ENCODE measurements at places on chromosomes 6 and 20.

DNA sequence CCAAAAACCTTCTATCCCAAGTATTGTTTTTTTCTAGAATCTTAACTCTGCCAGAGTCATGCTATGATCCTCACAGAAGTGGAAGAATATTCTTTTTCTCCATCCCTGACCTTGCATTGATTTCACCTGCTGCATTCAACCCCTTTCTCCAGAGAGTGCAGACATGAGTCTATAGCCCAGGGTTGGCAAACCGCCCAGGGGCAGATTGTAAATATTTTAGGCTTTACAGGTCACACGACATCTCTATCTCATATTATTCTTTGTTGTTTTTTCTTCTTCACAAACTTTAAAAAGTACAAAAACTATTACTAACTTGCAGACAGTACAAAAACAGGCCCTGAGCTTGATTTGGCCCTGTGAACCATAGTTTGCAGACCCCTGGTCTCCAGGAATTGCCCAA, 112.1 kb upstream of the ASF1A start:
- DNase-seq: no peak

- no peak for DNase-seq
These were observed 116.6 kb downstream of the QRSL1 start for GRCh38 chr6:106745824-106746582.

DNA sequence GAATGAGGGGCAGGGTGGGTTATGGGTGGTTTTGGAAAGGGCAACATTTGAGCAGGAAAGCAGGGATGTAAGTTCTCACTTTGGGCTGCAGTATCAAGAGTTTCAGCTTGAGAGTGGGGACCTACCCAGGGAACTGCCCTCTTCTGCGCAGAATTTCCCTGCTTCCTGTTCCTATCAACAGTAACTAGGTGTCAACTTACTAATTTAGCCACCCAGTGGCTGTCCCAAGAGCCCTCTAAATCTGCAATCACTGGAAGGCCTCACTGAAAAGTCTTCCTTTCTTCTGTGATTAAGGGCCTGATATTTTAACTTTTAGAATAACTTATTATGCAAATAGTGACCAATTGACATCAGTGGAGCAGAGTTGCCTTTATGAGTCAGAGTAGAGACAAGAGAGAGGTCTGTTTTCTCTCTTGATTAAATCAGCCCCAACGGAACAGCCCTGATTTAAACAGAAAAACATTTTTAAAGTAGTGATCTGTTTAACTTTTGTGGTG, 118.2 kb upstream of the RIPOR2 start:
- peak; percentile 43 for DNase-seq

DNA sequence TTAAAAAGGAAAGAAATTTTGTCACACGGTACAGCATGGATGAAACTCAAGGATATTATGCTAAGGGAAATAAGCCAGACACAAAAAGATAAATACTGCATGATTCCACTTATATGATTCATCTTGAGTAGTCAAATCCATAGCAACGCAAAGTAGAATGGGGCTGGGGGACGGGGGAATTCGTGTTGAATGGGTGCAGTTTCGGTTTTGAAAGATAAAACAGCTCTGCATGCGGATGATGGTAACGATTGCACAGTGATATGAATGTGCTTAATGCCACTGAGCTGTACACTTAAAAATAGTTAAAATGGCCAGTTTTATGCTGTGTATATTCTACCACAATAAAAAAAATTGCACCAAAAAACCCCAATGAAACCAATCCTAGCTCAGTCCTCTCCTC, 52.9 kb upstream of the SIRPA start:
- DNase-seq: no peak

GRCh38 chr6:79640146-79641111, 9.3 kb downstream of the SH3BGRL2 start:
- DNase-seq: no peak

DNA sequence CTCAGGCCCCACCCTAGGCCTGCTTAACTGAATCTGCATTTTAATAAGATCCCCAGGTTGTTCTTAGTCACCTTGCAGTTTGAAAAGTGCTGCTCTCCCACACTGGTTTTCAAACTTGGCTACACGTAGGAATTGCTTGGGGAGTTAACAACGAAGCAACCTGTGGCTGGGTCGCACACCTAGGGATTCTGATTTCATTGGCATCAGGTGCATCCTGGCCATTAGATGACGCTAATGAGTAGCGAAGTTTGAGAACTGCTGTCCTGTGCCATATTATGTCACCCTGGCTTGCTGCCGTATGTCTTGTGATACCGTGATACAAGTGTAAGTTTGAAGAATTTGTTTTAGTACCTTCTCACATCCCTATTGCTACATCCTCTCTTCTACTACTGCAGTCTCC, 28.2 kb upstream of the FUCA2 start:
- DNase-seq: no peak

DNA sequence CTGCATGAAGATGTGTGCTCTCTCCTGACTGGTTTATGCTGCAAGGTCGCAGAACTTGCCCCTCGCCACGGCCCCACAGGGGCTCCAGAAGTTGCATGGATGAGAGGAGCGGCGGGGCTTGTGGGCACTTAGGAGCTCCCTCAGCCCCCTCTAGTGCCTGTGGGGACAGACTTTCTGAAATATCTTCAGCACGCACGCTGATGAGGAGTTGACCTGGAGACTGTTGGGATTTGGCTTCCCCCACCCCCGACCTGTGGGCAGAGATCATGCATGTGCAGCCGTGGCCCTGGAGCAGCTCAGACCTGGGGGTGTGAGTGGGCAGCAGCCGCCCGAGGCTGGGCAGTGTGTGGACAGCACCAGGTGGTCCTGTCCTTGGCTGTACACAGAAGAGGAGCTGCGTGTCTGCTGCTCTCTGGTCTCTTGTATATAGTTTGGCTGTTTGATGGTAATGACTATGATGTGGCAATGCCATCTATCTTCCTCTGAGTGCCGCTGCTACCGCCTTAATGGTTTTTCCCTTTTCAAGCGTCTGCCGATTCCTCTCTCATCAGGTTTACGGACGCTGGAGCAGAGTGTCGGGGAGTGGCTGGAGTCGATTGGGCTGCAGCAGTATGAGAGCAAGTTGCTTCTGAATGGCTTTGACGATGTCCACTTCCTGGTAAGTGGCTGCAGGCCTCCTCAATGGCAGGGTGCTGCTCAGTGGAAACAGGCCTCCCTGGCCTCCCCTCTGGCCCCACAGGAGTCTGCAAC, 81.4 kb downstream of the TCP11 start:
- DNase-seq: no peak

DNA sequence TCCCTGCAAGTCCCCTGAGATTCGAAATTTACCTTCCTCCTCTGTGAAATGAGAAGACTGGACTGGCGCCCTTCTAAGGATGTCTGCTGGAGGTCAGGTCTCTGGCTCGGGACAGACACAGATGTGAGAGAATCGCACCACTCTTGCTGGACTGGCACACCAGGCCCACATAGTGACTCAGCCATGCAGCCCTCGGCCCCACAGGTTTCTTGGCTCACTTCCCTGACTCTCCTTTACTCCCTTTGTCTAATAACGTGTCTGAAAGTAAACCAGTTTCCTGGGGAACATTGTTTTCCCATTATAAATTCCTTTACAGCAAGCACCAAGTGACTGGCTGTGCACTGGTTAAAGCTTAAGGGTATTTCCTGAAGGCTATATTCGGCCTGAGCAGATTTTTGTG, 106.7 kb upstream of the PLEKHG1 start:
- DNase-seq: no peak

DNA sequence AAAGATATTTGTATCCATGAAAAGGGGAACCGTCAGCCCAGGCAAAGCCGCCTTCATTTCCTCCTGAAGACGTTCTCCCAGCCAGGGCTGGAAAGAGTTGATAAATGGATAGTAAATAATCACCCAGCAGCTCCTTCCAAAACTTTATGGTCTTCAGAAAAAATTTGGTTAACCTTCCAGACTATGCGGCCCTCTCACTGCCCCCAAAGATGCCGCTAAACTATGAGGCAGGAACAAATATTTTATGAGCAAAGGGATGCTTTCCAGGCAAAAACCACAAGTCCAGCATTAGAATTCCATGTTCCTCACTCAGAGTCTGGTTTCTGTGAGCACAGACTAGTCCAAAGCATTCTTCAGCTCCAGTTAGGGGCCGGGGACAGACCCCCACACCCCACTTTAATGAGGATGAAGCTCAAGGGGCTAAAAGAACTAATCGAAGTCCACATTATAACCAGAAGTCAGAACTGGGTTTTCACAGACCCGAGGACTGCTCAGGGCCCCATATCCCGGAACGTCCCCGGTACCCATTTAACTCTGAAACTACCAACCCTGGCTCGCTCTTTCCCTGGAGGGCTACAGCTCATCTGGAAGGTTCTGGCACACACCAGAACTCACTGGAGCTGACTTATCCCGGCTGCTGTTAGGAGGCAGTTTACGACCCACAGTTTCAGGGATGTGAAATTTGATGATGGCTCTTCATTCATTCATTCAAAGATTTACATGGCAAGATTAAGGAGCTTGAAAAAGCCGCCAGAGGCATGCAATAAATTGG, 29.4 kb downstream of the BMP7 start:
- peak; percentile 14 for DNase-seq

GRCh38 chr6:158279615-158280014, 32.6 kb upstream of the TULP4 start:
- DNase-seq: no peak

GRCh38 chr20:52425701-52426100, 234.1 kb upstream of the ZFP64 start:
- no peak for DNase-seq

- peak; percentile 0 for DNase-seq
These were observed at the start of gene POPDC3 for GRCh38 chr6:105179244-105180065. TSS of gene POPDC3 (minus strand) at chr6:105180014. CDS start at chr6:105161909, 18,105 bp downstream.

DNA sequence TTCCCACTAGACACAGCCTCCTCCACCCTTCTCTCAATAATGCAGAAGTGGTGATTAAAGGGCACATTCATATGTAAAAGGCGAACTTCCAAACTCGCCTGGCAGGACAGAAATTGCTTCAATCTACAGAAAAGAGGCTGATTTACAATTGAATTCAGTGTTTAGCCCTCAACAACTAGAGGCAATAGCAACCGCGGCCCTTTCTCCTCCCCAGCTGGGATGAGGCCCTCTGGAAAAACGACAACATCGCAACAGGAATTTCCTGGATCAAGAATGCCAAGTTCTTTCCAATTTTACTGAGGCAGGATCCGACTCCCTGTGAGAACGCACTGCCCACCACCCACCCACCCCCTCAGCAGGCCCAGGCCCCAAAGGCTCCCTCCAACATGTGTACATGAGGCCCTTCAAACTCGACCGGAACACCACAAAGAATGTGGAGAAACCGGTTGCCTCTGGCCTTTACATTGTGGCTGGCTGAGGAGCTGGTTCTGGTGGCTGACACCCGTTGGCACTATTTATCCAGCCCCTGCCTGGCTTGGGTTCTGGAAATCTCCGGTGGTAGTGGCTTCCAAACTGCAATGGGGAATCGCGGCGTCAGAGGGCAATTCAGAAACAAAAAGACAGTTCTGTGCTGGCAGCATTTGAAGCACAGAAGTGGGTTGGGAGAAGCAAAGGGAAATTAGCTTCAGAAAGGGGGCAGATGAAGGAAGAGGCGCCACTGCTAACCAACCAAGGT, 36.8 kb downstream of the ZMYND8 start:
- DNase-seq: peak; percentile 48

DNA sequence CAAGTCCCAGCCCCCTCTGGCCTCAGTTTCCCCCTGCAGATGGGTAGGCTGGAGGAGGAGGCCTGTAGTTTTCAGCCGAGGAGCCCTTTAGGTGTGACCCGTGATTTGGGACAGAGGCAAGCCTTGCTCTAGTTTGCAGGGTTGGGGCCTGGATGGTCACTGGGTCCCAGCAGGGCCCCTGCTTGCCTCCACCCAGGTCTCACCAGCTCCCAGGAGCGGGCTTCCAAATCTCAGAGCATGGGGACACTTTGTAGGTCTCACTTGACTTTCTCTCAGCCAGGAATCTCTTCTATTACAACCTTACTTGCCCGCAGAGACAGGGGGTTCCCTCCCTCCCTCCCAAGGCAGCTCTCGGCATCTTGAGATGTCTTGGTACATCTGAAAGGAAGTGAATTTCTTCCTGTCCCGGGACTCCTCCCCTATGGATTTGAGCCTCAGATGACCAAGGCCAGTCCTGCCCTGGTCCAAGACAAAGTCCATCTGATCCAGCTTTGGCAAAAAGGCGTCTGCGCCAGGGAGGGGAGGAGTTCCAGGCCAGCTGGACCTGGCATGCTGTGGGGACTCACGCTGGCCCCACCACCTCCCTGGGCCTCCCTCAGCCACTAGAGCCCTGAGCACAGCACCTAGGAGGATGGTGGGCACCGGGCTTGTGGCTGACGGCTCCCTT, 47.4 kb downstream of the SRC start:
- no peak for DNase-seq

GRCh38 chr20:52524861-52525260, 333.3 kb upstream of the ZFP64 start:
- DNase-seq: no peak

DNA sequence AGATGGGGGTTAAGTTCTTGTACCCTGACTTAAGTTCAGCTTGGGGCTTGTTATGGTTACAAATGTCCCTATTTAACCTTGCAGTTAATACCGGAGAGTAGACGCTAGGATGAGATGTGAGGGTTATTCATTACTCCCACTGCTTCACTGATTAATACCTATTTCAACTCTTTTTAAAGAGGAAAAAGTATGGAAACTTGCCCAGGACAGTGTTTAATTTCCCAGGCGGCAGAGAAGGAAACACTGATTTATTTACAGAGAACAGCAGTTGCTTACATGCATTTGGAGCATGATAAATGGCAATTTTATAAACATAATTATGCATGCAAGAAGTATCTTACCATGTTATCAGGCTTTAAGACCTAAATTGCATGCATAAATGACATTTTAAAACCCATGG, 137.7 kb downstream of the RCAN2 start:
- no peak for DNase-seq

- no peak for DNase-seq
These were observed 73.8 kb downstream of the LRRC1 start for GRCh38 chr6:53868626-53869025.

GRCh38 chr20:49704932-49705336, 8.7 kb downstream of the B4GALT5 start:
- no peak for DNase-seq

Measured in inflammatory macrophage (primary cell).